ENCODE measurements at places on chromosomes 12 and 14.

DNA sequence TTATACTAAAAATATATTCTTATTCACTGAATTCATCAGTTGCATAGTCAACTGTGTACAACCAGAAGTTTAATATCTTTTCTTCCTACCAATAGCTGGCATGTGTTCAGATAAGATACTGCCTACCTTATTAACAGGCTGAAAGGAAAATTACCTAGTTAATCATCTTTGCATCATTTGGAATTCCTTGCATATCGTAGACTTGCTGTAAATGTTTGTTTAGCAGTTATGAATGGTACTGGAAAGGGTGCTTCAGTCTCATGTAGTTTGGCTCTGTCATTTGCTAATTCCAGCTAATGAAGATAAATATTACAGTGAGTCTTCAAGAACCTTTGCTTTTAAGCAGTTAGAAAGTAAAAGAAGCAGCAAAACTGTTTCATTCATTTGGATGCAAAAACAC lies 84.4 kb downstream of the PPHLN1 start:
- no peak for DNase-seq

DNA sequence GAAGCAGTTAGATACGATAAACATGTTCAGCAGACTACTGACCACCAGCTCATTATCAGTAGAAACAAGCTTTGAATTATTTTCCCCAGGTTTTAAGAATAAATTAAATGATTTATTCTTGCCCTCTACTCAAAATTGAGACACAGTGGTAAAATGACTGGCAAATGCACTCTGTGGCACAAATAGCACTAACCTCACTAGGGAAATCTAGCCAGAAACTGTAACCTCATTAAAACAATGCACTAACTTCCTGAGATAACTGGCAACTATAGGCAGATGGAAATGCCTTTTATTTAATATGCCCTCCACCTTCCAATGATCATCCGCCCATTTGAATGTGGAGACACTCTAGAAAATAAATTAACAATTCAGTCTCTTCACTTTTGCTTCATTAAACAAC lies 33.2 kb downstream of the CPNE8 start:
- no peak for DNase-seq

DNA sequence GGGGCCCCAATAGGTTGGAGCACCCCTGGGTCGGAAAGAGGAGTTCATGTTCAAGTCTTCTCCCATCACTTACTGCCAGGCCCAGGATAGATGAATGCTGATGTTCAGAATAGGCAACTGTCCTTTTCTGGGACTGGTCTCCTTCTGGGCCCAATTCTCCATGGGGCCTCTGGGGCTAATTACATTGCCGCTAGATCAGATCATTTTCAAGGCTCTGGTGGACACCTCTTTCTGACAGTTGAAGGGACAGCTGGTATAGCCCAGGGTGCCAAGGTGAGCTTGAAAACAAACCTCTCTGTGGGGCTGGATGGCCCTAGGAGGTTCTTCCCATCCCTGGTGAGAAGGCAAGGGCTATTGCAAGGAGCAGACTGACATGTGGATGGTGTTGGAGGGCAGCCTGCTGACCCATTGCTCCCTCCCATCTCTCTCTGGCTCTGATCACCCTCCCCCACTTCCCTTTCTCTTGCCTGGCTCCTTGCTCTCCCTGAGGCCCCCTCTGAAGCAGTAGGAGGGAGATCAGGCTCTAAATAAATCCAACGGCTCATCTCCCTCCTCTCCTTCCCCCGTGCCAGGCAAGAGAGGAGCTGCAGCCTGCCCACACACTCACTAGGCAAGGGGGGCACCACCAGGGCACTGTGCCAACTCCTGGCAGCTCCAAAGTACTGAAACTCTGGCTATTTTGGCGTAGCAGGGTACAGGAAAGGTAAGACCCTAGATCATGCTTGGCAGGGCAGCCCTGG lies 1.9 kb downstream of the CACNB3 start:
- no peak for DNase-seq

- DNase-seq, result no peak
These were observed 13.9 kb upstream of the FBRSL1 start for GRCh38 chr12:132476038-132476414.

- no peak for DNase-seq
These were observed 249.2 kb downstream of the TTC6 start for GRCh38 chr14:37844614-37845013.

DNA sequence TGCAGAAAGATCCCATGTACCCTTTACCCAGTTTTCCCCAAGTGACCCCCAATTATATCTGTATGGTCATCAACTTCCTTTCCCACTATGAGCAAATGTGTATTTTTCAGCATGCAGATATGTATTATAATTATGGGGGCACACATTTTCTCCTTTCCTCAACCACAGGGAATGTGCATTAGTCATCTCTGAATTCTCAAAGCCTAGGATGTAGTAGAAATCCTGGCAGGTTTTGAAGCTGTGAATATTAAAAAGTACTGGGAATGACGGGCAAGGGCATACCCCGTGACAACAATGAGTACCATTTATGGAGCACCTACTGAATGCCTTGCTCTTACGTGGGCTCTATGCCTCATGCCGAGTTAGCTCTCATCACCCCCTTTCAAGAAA lies 71.5 kb downstream of the VWF start:
- DNase-seq, result no peak

DNA sequence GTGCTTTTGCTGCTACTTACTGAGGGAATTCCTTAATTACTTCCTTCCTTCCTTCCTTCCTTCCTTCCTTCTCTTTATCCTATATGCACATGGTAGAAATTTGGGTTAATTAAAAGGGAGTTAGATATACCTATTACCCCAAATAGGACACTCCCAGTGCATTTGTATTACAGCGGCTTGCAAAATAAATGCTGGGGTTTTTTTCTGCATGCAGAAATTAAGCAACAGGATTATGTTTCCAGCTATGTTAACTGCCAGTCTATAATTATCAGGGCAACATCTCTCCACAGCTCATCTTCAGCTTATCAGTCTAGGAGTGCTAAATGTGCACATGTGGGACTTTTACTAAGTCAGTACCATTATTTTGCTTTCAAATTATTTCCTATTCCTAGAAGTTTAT lies 132.9 kb upstream of the SLC35F4 start:
- DNase-seq, result no peak

DNA sequence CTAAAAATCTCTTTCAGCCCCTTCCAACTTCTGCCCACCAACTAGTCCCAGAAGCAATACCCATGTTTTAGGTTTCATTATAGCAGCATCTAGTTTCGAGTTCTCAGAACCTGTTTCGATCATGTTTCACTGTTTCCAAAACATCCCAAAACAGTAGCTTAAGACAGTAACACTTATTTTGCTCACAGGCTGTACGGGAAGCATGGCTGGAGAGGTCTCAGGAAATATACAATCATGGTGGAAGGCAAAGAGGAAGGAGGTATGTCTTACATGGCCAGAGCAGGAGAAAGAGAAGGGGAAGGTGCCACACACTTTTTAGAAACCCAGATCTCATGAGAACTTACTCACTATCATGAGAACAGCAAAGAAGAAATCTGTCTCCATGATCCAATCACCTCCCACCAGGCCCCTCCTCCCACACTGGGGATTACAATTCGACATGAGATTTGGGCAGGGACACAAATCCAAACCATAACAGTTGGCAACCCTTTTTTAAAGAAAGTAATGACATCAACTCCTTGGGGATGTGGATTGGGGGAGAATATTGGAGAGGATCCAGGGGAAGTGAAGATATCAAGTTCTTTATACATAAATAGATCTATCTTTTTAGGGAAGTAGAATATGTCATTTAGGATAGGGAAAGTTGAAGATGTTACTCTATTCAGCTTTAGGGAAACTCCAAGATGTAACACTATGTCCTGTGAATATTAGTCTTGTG lies 269.9 kb upstream of the PLEKHG7 start:
- no peak for DNase-seq

DNA sequence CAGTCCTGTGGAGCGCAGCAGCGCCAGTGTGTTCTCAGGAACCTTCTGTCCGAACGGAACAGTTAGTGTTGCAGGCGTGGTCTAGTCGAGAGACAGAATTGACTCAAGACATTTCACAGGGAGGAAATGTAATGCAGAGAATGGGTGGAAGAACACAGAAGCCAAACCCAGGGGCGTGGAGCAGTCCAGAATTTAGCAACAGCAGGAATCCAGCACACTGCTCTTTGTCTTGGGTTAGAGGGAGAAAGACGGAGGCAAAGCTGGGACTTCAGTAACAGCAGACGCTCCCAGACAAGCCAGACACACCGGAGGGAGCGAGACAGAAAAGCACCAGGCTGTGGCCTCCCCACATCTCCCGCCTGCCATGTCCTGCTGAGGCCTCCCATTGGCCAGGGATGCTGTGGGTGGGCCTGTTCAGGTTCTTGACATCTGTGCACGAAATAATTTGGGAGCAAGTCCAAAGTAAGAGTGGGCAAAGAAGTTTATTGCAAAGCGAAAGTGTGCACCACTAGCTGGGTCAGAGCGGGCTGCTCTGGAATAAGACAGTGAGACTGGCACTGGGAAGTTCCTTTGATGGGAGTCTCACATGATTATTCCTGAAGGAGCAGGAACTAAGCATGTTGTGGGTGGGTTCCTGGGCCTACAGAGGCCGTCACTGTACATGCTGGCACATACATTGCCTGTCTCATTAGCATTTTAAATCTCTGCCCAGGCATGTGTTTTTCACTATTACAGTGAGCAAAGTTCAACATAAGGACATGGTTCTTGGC lies 339.3 kb upstream of the SFSWAP start:
- DNase-seq, result no peak

GRCh38 chr12:53054112-53054878 lies 4.4 kb downstream of the TNS2 start:
- peak; percentile 80 for DNase-seq

DNA sequence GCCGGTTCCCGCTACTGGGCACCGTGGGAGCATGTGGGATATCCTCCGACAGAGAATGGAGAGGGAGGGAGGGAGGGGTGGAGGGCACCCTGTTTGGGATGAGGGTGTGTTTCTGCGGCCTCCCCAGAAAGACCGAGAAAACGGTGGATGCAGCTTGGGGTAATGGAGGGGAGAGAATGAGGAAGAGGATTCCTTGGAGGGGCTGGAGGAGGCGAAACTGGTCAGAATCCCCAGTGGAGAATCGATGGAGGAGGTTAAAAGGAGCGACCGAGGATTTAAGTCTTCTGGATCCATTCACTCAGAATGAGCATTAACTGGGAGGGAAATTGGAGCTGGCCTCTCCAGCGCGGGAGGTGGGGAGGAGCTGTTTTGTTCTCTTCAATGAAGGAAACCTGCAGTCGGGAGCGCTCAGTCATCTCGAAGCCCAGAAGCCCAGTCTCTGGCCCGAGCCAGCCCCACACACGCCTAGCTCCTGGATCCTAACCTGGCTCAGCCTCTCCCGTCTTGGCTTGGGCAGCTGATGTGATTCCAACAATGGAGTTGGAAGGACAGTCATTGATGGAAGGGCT lies 581 bp downstream of the ARG2 start:
- no peak for DNase-seq

DNA sequence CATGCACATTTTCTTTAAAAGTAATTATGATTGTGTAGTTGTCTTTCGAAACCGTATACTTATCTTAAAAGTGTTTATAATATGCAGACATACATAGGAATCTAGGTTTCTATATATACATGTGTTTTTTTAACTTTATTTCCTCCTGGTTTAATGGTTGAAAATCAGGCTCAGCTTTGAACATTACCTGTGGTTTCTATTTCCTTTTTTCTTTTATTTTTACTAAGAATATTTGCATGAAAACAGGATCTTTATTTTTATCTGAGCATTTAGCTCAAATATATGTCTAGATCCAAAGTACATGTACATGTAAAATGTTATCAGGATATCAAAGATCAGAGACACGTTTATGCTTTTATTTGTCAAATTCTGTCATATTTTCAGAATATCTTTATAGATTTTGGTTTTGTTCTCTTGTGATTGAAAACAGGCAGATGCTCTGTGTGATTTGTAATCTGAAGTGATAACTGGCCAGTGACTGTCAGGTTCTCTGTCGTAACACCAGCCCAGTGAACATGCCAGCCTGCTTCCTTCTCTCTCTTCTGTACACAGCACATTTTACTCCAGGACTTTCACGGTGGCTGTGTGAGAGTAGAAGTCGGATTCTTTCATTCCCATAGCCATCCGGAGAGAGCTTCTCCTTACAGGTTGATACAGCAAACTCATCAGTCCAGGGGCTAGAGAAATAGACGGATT lies 13.7 kb downstream of the TCTN1 start:
- DNase-seq, result no peak

GRCh38 chr12:49170924-49171323 lies 18.0 kb downstream of the TUBA1A start:
- DNase-seq, result no peak

- no peak for DNase-seq
These were observed 21.4 kb downstream of the CCDC177 start for GRCh38 chr14:69553252-69553651.

DNA sequence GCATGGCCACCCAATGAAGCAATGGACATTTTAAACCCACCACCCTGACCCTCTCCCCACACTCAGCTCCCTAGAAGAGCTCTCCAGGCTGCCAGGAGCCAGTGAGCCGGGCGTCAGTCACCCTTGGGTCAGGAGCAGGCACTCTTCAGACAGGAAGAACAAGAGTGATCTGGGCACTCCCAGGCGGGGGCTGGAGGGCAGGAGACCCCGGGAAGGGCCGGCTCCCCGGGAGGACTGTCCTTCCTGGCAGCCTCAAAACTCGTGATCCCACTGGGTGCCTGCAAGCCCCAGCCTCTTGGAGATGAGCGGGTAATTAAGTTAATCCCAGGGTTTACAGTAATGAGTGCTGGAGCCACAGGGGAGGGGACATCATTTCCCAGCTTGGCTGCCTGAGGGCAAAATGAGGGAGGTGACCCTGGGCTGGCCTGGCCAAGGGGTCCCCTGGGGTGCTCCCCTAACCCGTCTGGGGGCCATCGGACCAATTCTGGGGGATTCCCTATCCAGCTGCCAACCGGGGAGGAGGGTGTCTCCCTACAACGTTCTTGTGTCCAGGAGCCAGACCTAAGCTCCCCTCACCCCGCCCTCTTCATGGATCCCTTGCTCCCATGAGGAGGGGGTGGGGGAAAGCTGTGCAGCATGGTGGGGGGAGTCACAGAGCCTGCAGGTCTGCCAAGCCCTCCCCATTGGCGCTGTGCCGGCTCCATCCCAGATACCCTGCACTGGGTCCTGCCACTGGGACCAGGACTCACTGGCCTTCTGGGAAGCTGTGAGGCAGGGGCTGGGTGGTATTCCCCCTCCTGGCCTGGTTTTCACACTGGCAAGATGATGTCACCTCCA lies 59.2 kb downstream of the CCNK start:
- DNase-seq, result no peak

GRCh38 chr12:123576611-123577010 lies 7.7 kb upstream of the TMED2 start:
- no peak for DNase-seq

DNA sequence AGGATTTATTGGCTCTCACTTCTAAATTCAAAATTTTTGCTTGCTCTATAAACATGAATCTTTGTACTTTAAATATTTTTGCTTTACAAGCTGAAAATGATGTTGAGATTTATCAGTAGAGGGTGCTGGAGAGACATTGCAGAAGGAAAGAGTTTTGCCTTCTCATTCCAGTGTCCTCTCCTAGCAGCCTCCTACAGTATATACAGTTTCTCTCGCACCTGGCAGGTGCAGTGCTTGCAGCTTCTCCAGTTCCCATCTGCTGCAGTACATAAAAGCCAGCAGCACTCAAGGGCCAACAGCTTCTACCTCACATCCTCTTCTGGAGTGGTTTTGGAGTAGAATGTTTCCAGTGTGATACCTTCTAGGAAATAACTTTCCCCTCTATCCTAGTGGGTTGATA lies 601.8 kb upstream of the ATXN7L3B start:
- DNase-seq, result no peak

- DNase-seq, result no peak
These were observed 29.8 kb downstream of the GPATCH2L start for GRCh38 chr14:76181546-76181945.

Data from GM18507 (cell line).